ELR (cell line): ENCODE measurements at places on chromosomes 6 and 20.

DNA sequence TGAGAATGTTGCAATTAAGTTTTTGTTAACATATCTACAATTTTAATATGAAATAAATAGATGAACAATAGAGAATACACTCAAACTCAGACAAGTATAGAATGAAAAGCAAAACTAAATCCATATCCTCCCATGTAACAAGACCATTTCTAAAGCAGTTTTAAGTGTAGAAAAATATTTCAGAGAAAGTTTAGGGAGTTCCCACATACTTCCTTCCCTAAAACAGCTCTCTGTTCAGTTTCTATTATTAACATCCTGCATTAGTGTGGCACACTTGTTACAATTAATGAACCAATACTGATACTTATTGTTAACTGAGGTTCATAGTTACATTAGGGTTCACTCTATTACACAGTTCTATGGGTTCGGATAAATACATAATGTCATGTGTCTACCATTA is 38.4 kb downstream of the HLA-DRB5 start:
- DNase-seq, result no peak

DNA sequence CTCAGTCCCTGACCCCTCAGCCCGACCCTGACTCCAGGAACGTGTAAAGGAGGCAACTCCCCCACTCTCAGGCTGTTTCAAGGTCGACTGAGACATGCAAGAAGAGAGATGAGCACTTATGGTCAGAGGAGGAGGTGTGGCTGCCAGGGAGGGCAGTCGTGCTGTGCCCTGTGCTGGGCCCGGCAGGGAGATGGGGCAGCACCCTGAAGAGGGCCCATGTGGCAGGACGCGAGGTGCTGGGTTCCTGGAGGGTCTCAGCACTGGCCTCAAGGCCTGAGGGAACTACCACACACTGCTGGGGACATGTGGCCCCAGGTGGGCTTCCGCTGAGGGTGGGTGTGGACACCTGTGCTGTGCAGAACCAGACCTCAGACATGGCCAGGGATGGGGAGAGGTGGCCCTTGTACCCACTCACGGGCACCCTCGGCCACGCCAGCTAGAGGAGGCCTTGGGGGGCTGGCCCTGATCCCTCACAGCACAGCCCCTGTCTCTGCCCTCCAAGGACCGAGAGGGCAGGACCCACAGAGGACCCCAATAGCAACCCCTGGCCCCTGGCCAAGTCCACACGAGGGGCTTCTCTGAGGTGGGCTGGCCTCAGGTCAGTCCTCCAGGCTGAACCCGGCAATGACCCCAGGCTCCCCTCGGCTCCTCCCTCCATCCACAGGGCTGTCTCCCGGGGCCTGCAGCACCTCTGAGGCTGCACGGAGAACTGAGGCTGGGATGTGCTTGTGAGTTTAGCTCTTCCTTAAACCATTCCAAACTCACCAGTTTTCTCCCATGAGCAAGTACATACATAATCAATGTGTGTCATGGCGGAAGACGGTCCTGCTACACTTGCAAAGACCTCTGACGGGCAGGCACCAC is 8.7 kb downstream of the SLC2A4RG start:
- no peak for DNase-seq

DNA sequence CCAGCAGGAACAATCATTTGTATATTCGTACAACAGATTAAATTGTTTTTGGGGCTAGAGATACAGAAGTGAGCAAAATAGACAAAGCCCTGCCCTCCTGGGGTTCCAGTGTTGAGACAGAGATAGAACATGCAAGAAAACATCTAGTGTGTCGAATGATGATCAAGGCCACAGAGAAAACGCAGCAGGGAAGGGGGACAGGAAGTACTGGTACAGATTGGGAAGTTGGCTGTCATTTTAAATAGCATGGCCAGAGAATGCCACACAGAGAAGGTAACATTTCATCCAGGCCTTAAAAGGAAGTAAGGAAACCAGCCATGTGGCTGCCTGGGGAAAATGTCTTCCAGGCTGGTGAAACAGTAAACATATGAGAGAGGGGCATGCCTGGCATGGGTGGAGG is 202.6 kb upstream of the MYLIP start:
- DNase-seq, result no peak

DNA sequence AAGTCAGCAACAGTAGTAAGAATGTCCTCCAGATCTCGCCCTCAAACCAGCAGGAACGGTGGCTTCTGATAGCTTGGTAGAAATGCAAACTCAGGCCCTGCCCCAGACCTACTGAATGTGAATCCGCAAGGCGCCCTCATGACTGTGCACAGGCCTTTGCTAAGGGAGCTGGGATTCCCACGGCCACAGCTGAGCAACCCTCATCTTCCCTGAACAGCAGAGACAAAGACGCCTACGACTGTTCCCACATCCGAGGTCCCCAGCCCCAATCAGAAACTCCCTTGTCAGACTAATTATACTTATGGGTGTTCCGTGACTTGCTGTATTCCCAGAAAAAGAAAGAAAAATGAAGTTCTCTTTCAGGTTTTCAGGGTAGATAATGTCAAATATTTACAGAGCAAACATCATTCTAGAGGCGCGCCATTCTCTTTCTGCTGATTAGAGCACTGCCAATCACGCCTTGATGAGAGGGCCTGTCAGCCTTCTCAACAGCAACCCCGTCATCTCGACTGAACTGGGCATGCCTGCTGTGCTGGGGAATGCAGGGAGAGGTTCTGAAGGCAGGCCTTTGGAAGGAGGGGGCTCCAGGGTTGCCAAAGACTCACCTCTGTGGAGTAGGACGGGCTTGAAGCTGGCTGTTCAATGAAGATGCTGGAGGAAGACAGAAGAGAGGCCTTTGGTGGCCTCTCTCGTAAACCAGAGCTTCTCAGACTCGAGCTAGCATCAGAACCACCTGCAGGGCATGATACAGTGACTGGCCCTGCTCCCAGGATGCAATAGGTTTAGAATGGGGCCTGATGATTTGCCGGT is 79.9 kb downstream of the ZNF217 start:
- no peak for DNase-seq

DNA sequence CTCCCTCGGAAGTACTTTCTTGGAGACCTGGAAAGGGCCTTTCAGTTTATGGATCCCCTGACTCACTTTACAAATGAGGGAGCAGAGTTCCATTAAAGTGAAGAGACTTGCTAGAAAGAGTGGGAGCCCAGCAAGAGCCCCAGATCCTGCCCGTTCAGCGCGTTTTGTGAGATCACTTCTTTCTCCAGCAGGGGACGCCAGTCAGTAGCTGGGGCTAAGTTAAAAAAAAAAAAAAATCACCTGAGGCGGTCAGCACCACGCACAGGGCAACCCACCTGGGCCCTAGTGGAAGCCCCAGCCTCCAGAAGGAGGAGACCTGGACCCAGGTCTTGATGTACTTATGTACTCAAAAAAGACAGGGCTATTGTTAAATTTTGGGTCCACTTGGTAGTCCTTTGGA is 274.5 kb upstream of the RNF24 start:
- peak; percentile 18 for DNase-seq

- no peak for DNase-seq
These were observed 9.1 kb downstream of the PAX1 start for GRCh38 chr20:21714297-21715192.

- peak; percentile 92 for DNase-seq
These were observed 2.1 kb downstream of the NQO2 start for GRCh38 chr6:3001773-3002293.

DNA sequence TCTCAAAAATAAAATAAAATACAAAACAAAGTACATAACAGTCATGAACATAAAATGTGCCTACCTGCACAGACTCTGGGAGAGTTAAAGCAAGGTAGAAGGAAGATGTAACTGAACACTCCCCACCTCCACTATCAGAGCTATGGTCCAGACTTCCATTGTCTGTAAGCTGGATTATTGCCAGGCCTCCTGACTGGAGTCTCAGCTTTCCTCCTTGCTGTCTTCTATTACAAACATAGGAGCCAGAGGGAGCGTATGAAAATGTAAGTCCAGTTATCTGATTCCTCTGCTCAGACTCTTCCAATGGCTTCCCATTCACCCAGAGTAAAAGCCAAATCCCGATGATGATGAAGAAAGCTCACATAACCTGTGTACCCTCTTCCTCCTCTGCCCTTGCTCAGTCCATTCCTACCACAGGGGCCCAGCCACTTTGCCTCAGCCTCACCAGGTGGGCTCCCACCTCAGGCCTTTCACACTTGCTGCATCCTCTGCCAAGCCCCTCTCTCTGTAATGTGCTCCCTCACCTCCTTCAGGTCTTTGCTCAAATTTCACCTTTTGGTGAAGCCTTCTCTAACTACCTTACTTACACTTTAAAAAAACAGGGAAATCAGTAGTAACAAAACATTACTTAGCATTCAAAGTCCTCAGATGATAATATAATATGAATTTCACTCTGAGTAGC is 194.1 kb downstream of the RIMS1 start:
- no peak for DNase-seq

DNA sequence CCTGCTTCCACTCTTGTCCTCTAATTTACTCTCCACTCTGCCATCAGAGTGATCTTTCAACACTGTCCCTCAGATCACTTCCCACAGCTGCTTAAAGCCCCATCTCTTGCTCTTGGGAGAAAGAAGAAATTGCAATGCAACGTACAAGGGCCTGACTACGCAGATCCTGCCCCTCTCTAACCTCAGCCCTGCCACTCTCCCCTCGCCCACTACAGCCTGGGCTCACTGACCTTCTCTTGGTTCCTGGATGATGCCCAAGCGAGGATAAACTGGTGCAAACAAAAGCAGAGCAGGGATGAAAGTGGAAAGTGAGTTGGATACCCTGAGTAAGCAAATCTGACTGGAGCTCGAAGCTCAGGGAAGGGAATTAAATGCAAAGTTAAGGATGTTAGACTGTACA is 92.9 kb downstream of the MAP3K5 start:
- no peak for DNase-seq

GRCh38 chr6:41269166-41269565 is 17.3 kb downstream of the TREM1 start:
- DNase-seq, result no peak

DNA sequence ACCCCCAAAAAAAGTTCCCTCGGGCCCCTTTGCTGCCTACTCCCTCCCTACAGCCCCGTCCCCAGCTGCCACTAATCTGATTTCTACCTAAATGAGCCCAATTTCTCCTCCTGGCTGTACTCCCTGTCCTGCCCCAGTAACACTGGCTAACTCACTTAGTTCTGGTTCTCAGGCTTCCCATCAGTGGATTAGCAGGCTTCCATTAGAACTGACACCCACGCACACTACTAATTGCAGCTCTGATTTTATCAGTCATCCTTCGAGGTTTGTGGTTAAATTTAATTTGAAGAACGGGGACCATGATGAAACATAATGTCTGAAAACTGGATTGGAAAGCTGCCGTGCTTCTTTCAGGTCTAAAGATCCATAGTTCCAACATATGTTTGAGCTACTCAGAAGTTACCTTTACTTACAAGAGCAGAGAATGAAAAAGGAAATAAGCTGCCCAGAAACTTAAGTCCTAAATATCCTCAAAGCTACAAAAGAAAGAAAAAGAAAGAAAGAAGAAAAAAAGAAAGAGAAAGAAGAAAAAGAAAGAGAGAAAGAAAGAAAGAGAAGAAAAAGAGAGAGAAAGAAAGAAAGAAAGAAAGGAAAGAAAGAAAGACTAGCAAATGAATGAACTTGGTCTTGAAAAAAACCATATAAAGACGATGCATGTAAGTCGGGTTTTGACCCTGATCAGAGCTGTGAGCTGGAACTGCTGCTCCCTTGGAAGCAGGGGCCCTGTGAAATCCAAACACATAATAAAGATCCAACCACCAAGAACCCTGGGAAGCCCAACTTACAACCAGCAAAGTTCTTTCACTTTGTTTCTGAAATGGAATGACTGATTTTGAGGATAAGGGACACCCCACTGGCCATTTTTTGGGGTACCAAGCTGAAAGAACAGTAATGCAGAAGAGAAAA is 51.7 kb downstream of the CNKSR3 start:
- peak; percentile 15 for DNase-seq

DNA sequence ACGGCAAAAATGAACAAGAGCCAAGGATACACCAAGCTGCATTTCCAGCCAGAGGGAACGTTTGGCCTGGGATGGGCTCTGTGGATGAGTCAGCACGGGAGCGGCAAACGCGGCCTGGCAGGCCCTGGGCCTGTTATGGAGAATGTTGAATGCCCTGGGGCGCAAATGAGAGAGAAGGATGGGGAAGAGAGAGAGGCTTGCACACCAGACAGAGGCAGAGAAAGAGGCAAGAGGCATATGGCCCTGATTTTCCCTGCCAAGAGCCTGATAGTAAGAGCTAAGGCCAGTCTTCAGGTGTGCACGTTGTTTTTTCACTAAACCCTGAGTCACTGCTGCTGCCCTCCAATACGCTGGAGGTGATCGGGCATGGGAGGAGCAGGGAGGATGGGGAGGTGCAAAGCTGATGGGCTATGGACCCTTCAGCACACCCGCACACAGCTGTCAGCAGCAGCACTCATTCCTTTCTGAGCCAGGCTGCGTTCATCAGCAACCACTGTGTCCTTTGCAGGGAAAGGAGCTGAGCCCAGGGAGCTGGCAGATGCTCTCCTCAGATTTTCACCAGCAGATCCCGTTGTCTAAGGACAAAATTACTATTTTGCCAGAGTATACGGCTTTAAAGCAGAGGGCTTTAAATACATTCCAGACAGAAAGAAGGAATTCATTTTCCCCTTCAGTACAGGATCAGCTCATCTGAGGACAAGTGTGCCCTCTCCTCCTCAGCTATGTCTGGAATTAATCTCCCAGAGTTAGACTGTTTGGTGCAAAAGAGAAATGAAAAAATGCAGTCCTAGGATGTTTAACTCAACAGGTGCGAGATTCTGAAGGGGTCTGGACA is 61.7 kb upstream of the SLC22A23 start:
- DNase-seq, result peak; percentile 95

DNA sequence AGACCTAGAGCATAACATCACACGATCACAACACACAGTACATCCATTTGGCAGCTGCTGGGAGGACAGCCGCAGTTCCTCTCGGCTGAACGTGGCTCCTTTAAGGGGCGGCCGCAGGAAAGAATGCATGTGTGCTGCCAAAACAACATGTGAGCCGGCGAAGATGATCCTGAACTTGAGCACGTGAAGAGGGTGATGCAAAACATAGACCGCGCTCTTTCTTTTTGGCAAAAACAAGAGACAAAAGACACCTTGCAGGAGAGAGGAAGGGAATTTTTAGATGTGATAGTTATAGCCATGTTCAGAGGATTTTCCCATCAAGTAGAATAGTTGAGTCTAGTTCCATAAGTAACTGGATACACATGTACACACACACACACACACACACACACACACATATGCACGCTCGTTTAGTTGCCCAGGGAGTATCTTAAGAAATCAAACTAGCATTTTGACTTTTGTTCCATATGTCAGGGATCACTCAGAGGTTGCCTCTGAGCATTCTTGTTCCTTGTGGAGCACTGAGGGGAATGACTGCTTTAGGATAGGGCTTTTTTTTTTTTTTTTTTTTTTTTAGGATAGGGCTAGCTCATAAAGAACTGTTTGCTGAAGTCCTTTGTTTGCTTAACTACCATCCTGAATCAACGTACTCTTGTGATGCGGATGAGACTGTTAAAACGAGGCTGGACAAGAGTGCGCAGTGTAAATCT is 21.7 kb upstream of the RANBP9 start:
- peak; percentile 82 for DNase-seq

DNA sequence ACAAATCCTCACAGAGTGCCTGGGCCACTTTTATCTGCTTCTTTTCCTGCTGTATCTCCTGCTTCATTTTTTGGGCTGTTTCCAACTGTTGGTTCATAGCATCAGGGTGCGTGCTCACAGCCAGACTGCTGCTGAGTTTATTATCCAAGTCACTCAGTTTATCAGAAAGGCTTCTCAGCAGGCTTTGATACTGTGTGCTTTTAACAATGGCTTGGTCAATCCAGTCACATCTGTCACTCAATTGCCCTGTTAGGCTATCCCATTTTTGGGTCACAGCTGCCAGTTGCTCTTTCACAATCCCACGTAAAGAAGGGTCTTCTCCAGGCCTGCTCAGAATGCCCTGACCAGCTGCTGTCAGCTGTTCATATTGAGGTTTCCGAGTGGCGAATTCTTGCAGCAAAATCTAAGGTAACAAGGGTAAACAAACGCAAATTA is 87.2 kb downstream of the DST start:
- no peak for DNase-seq
